ENCODE measurements at places on chromosomes 1 and 21.

DNA sequence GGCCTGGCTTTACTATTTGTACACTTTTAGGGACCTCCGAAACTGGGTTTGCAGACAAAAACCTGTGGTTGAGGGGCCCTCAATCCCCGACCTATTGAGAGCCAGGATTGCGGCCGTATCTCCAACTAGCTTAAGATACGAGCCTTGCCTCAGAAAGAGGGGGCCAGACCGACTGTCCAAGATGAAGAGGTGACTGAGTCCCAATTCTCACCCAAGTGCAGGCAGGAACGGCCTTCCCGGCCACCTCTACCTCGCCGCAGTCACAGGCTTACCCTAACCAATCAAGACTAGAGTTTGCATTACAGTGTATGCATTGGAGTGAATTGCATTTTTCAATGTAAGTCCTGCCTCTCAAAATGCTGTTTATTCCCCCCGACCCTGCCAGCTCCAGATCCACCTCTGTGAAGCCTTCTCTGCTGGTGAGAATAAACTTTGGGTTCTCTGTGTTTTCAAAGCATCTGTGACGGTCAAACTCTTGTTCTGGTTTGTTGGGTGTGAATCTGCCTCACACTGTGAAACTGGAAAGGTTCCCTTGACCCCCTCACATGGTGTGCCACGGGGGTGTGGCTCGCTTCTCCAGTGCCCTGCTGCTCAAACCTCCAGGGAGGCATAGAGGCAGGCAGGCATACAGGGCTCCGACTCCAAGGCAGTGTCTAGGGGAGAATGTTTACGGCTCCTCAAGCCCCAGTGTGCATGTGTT is 62.2 kb upstream of the WLS start:
- DNase-seq = no peak

- no peak for DNase-seq
These were observed 453 bp downstream of the CDKN2C start for GRCh38 chr1:50970509-50970887.

DNA sequence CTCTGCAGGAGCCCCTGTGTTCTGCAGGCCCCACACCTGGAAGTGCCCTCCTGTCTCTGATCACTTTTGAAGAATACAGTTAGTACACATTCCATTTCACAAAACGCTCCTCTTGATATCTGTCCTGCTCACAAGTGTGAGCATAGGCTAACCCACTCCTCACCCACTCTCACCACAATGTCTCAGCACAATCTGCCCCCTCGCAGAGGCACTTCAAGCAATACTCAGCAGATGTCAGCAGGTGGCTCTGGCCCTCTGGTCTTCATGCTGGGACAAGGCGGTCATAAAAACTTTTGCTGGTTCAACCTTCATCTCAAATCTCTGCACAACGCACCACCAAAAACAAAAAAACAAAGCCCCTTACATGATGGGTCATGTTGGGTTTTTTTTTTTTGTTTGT is 671.2 kb downstream of the MATN1 start:
- DNase-seq = no peak

DNA sequence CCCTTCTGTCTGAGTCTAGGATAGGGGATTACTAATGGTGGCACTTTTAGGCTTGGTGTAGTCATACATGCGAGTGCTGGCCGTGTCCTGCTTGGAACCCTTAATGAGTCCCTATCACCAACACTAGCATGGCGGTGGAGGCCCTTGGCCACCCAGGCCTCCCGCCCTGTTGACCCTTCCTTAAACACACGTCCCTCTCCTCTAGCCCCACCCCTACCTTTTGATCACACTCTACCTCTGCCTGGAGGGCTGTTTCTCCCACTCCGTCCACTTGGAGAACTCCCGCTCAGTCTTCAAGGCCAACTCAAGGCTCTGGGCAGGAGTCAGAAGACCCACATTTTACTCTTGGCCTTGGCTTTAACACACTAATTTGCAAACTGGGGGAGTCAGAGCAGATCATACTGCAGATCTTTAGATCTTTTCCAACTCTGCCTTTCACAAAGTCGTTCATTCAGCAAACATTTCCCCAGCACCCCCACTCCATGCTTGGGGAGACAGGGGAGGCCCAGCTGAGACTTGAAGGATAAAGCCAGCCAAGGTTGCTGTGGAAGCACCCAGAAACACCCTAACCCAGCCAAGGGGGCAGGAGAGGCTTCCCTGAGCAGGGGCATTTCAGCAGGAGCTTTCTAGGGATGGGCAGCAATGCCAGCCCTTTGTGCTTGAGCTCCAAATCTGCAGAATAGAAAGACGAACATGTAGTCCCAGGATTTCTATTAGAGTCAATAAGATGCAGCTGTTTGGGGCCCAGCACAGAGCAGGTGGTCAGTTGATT is 1.9 kb downstream of the PODN start:
- no peak for DNase-seq

- no peak for DNase-seq
These were observed 207.3 kb upstream of the CSF3R start for GRCh38 chr1:36689992-36690391.

GRCh38 chr1:28180306-28181305 is 4.1 kb upstream of the PTAFR start:
- no peak for DNase-seq

DNA sequence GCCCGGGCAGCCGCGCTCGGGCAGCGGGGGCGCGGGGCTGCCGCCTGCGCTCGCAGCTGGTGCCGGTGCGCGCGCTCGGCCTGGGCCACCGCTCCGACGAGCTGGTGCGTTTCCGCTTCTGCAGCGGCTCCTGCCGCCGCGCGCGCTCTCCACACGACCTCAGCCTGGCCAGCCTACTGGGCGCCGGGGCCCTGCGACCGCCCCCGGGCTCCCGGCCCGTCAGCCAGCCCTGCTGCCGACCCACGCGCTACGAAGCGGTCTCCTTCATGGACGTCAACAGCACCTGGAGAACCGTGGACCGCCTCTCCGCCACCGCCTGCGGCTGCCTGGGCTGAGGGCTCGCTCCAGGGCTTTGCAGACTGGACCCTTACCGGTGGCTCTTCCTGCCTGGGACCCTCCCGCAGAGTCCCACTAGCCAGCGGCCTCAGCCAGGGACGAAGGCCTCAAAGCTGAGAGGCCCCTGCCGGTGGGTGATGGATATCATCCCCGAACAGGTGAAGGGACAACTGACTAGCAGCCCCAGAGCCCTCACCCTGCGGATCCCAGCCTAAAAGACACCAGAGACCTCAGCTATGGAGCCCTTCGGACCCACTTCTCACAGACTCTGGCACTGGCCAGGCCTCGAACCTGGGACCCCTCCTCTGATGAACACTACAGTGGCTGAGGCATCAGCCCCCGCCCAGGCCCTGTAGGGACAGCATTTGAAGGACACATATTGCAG is 3.0 kb downstream of the ARTN start:
- DNase-seq = no peak

- no peak for DNase-seq
These were observed 14.0 kb downstream of the C1orf52 start for GRCh38 chr1:85245456-85245855.

DNA sequence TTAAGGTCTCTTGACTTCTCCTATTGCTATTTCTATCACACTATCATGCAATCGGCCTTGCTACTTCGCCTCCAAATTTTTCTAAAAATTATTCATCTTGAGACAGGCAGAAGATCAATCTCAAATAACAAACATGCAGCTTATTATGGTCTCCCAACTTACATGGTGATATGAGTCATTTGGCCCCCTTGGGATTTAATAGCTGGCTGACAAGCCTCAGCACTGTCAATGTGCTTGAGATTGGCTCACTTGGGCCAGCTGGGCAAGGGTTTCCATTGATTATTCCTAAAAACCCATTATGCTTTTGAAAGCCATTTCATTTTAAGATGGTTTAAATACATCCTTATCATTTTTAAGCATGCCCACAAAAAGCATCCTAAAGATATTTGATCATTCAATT is 224.5 kb upstream of the NFIA start:
- DNase-seq = no peak

- no peak for DNase-seq
These were observed 9.8 kb upstream of the ZSWIM5 start for GRCh38 chr1:45216200-45216541.

GRCh38 chr1:179883745-179884138 is 1.7 kb downstream of the TOR1AIP1 start:
- peak; percentile 49 for DNase-seq

DNA sequence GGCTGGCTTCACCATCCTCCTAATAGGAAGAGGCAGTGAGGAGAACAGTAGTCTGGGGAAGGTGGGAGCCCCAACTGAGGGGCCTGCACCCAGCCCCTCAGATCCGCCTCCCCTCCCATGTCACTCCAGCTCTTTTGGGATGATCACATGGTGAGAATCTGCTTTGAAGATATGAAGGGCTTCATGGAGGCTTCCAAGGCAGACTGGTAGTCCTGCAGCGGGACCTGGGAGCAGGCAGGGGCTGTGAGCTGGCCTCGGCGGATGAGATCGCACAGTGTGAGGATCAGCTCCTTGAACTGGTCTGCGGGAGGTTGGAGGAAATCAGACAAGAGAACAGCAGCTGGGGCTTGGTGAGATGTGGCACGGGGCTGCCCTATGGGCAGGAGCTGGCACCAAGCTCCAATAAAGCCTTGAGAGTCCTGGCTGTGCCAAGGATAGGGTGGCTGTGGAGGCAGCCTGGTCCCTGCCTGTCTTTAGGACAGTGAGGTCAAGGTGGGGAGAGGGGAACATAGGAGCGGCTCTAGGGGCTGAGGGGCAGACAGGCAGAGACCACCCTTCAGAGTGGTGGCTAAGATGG is 12.3 kb upstream of the SRSF4 start:
- no peak for DNase-seq

GRCh38 chr21:37828991-37829390 is 87.3 kb downstream of the KCNJ6 start:
- no peak for DNase-seq

GRCh38 chr1:228073857-228074545 is 8.5 kb upstream of the ARF1 start:
- DNase-seq = no peak

- no peak for DNase-seq
These were observed 32.6 kb downstream of the SLC44A3 start for GRCh38 chr1:94852788-94853187.

DNA sequence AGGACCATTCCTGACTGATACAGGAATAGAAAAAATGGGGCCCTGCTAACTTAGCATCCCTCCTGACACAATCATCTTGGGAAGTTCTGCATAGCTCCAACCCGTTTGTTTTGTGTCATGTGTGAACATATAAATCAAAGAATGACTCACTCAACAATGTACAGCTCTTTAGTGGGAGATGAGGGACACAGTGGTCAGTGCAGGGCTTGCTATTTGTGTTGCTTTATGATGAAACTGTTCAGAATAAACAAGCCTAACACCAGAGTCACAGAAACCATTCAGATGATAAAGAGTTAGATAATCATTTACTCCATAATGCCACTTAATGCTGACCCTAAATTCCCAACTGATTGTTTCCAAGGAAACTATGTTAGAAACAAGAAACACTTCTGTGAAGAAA is 154.2 kb upstream of the ZNHIT6 start:
- no peak for DNase-seq

- DNase-seq = no peak
These were observed 395.4 kb upstream of the ADAMTS5 start for GRCh38 chr21:27362249-27362648.

- no peak for DNase-seq
These were observed 311.0 kb upstream of the CXADR start for GRCh38 chr21:17201741-17202260.

- no peak for DNase-seq
These were observed 121.1 kb upstream of the SYT6 start for GRCh38 chr1:114274621-114275317.

- DNase-seq = no peak
These were observed 31.8 kb downstream of the CSF1 start for GRCh38 chr1:109942434-109942833.

GRCh38 chr1:115828101-115829022 is 12.6 kb downstream of the NHLH2 start:
- DNase-seq = no peak

GRCh38 chr1:241311056-241311746 is 45.8 kb downstream of the RGS7 start:
- no peak for DNase-seq

GRCh38 chr1:7570311-7570710 is 200.8 kb upstream of the VAMP3 start:
- DNase-seq = no peak

GRCh38 chr1:4066860-4067599 is 167.0 kb upstream of the C1orf174 start:
- no peak for DNase-seq

DNA sequence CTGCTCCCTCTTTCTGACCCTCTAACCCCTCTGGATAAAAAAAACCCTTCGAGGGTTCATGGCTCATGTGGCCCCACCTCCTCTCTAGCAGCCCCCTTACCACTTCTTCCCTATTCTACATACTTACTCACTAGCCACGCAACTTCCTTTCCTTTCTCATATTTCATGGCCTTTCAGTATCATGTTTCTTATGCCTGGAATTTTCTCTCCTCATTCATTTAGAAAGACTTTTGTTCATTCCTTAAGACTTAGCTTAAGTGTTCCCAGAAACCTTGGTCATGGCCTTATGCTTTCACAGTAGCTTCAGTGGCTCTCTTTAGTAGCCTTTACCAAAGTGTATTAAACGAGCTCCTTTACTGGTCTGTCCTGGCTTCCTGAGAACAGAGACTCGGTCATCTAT is 6.1 kb downstream of the ACP6 start:
- no peak for DNase-seq

All from activated CD4-positive, alpha-beta T cell treated with anti-CD3 and anti-CD28 coated beads, Interleukin-2, amount 50 U/mL, for 1 hour (primary cell).